CD4-positive, alpha-beta T cell treated with Interleukin-10 for 1 hour (primary cell): ENCODE measurements at places on chromosomes 2 and 18.

- no peak for DNase-seq
These were observed 820 bp upstream of the SH3BP4 start for GRCh38 chr2:234950730-234951663.

- no peak for DNase-seq
These were observed 37.8 kb upstream of the KCNF1 start for GRCh38 chr2:10873790-10874437.

- no peak for DNase-seq
These were observed 212.2 kb downstream of the KCNJ3 start for GRCh38 chr2:154910701-154911100.

GRCh38 chr2:58720770-58721697, 479.9 kb upstream of the FANCL start:
- no peak for DNase-seq

GRCh38 chr18:78948707-78949106, 30.9 kb upstream of the SALL3 start:
- no peak for DNase-seq
